ENCODE measurements at places on chromosomes 5 and 9.

DNA sequence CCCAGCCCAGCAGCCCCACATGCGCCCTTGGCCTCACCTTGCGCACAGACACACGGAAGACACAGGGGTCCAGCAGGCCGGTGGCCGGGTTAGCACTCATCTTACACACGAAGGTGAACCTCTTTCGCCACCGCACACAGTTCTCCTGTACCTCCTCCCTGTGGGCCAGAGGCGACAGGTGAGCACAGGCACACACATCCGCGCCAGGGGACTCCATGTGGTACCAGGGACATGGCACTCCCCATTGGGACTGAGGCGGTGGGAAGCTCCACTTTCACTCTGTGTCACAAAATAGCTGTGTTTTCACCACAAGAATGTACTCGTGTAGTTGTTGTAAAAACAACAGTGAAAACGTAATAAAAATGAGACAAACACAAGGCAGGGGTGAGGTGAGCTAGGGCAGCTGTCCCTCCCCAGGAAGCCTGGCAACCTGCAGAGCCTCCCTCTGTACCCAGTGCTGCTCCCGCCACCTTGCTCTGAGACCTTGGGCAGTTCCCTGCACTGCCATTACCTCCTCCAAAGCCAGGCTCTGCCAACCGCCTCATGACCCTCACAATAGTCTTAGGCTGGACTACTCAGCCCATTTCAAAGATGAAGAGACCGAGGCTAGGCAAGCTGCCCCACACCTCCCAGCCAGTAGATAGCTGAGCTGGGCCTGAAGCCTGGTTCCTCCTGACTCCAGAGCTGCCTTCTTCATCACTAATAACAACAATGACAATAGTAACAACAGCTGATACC lies 16.3 kb upstream of the DPM2 start:
- DNase-seq = no peak

GRCh38 chr5:103624035-103624480 lies 61.5 kb upstream of the NUDT12 start:
- no peak for DNase-seq

GRCh38 chr5:16957304-16958196 lies 21.5 kb upstream of the MYO10 start:
- DNase-seq = no peak

DNA sequence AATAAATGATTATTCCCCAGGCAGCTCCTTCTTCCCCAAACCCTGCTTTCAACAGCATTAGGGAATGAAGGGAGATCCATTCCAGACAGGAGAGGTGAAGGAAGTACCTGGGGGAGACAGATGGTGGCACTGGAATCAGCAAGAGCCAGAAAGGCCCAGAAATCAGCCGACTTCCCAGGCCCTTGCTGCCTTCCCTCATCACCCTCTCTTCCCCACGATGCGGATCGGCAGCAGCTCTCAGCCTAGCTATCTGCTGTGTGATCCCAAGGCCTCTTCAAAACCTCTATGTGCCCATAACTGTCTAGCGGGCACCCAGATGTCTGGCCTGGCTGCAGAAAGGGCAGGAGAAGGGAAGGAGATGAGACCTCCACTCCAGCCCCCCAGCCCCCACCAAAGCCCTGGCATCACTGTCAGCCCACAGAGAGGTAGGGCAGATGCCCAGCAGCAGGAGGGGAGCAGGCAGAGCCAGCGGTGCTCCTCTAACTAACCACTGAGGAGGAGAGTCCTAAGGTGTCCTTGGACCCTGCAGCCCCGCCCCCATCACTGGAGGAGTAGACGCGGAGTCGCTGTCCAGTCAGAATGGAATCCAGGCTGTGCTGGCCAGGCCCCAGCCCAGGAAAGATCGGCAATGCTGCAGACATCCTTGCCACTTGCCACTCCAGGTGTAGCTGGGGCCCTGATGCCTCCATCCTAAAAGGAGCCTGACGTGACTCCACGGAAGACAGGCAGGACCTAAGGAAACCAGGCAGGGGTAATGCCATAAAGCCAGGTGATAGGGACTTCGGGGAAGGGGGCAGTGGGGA lies 12.7 kb downstream of the CNTFR start:
- DNase-seq = no peak

- no peak for DNase-seq
Measured at GRCh38 chr5:67265951-67266350, 69.4 kb upstream of the CD180 start.

- no peak for DNase-seq
Measured at GRCh38 chr5:107289030-107289714, 381.6 kb downstream of the EFNA5 start.

DNA sequence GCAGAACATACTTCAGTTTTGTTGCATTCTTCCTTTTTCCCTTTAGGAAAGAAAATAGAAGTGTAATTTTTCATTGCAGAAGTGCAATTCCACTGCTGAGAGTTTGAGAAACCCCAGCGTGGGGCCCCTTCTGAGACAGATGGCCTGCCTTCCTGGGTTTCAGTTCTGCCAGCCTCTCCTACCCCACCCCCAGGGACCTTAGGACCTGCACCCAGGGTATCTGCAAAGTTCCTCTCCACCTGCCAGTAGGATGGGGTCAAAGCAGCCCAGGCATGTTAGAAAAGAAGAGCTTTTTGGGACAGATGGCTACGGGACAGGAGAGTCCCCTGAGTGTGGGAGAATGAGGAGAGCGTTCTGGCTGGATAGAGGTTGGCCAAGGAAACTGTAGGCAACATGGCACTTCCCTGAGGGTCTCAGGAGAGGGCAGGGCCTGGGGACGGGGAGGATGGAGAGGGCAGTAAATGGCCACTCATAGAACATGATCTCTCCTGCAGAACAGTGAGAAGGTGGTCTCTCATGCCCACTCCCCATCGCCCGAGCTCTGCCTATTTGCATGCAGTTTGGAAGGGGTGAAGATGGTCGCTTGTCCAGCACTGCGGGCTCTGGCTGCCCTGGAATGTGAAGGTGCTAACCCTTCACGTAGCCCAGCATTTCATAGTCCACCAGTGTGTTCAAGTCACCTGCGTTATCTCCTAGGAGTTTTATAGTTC lies at the start of gene TIFAB:
Gene TIFAB, minus strand, starts transcription at position 31 of the 710 bp plus-strand sequence. CDS start 2,412 bp downstream, outside the sequence.
- no peak for DNase-seq

DNA sequence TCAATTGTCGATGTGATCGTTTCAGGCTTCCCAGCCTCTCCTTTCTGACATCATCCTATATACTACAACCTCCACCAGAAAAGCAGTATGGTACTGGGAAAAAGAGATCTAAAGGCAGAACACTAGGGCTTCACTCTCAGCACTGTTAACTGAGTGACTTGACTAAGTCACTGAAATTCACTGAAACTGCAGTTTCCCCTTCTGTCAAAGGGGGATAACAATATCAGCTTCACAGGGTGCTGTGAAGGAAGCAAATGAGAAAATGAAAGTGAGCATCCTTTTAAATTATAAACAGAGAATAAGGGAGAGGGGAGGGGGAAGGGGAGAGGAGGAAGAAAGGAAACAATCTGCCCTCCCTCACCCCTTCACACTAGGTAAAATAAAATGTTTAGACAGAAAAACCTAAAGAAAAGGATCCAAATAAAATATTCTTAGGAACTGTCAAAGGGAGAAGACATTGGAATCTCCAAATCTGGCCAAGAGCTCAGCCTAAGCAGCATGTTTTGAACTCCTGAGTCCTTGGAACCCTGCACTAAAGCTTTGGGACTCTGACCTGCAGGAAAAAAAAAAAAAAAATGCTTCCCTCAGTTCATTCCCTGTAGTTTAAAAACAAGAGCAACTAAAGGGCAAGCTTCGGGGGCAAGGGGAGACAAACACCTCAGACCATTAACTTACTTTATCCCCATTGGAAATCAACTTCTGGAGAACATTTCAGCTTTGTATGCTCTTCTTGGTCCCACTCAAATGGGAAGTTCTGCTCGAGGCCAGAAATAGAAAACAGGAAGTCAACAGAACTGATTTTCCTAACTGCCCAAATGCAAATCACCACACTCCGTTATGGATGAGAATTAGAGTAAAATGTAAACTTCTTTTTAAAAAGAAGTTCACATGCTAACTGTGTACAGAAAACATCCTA lies 178.3 kb downstream of the DEPDC1B start:
- DNase-seq = no peak

Measured in stimulated activated naive CD8-positive, alpha-beta T cell treated with anti-CD3 and anti-CD28 coated beads, Interleukin-15, amount 100 ng/mL, for 72 hours (primary cell).